Activated CD4-positive, alpha-beta T cell treated with anti-CD3 and anti-CD28 coated beads for 36 hours (primary cell): ENCODE measurements at places on chromosomes 12 and 14. TPM values are rescaled to one million over a fixed set of nuclear protein-coding genes. Genes with fewer than 3 reads are reported as not detected.

DNA sequence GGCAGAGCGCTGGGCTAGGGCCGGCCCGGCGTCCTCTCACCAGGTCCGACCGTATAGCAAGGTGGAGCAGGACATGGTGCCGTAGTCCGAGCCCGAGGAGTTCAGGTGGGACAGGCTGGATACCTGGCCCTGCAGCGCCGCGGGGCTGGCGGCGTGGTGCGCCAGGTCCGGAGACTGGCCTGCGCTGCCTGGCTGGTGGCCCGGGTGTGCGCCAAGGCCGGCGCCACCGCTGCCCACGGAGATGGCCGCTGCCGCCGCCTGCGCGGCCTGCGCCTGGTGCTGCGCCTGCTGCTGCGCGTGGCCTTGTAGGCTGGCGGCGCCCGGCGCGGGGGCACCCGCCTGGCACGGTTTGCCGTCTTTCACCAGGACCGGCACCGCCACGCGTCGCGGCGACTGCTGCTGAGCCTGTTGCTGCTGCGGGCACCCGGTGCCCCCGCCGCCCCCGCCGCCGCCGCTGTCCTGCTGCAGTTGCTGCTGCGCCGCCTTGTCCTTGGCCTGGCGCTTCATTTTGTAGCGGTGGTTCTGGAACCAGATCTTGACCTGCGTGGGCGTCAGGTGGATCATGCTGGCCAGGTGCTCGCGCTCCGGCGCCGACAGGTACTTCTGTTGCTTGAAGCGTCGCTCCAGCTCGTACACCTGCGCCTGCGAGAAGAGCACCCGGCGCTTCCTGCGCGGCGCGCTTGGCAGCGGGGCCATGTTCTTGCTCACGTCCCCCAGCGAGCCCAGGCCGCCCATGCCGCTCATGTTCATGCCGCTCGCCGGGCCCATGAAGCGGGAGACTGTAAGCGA lies 2.6 kb downstream of the NKX2-1 start:
- DNase-seq, result peak; percentile 12

GRCh38 chr12:4353785-4354208 lies 25.7 kb downstream of the FGF23 start:
- peak; percentile 50 for DNase-seq

- DNase-seq, result no peak
Measured at GRCh38 chr12:109462868-109463692, 14.0 kb downstream of the KCTD10 start.

GRCh38 chr14:36301159-36301558 lies 19.3 kb downstream of the MBIP start:
- DNase-seq, result no peak

RERG gene
- not detected for total RNA-seq

DNA sequence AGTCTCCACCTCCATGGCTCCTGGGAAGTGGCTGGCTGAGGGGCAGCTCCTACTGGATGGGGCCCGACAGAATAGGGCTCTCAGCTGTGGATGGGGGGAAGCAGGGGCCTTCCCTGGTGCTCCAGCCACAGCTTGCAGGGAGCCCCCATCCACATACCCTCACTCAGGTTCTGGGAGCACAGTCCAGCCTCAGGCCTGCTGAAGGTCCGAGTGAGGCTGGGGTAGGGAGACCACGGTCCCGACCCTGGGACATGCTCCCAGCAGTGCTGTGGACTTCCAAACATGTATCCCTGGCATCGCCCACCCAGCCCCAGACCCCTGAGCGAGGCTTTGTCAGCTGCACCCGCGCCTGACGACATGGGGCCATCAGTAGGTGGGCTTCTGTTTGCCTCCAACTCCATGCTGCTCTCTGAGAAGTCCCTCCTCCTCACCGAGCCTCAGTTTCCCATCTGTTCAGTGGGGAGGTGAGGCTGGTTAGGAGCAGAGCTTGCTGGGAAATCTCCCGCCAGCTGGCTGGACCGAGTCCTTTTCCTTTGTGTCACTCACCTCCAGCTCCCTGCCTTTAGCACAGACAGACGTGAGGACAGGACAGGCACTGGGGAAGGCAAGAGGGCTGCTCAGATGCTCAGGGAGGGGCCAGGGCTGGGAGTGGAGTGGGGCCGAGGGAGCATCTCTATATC lies 9.1 kb upstream of the ATG101 start:
- DNase-seq, result no peak

GRCh38 chr12:107277855-107278254 lies 184.5 kb upstream of the CRY1 start:
- no peak for DNase-seq

DNA sequence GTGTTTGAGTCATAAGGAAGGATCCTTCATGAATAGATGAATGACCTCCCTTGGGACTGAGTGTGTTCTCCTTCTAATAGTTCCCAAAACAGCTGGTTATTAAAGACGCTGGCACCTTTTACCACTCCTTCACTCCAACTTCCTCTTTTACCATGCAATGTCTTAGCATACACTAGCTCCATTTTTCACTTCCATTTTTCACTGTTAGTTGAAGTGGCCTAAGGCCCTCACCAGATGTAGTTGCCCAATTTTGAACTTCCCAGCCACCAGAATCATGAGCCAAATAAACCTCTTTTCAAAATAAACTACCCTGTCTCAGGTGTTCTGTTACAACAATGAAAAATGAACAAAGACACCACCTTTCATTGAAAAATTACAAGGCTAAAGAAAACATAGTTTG lies 64.7 kb downstream of the GPR65 start:
- DNase-seq, result no peak

DNA sequence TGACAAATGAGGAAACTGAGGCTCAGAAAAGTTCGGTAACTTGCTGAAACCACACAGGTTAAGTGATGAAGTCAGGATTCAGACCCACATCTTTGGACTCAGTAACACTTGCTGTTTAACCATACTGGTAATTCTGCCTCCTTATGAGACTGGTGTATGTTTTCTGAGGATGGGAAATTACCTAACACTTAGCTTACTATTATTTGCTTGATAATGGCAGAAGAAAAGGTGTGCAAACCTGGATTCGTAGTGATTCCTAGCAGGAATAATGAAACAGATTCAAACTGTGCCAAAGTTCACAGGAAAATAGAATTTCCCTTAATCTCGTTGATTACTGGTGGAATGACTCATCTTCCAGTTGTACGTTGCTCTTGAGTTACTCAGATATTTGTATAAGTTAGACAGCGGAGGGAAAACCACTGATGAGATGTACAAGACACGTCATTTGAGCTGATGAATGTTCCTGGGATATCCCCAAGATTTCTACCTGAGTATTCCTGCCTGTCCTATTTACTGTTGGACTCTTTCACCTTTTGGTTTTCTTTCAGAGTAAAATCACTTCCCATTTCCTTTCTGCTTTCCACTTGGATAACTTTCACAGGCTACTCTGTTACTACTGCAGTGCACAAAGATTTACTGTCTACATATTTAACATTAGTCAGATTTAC lies 37.5 kb downstream of the PRORP start:
- no peak for DNase-seq

GRCh38 chr14:92494512-92494911 lies 19.1 kb upstream of the RIN3 start:
- DNase-seq, result no peak

- DNase-seq, result no peak
Measured at GRCh38 chr12:5487948-5488625, 56.2 kb downstream of the NTF3 start.
